Stimulated activated CD8-positive, alpha-beta memory T cell treated with anti-CD3 and anti-CD28 coated beads, Interleukin-4, amount 100 ng/mL, for 1 hour (primary cell): ENCODE measurements at places on chromosomes 1 and 21.

- DNase-seq: no peak
These were observed 120.5 kb downstream of the IER5 start for GRCh38 chr1:181208967-181209366.

DNA sequence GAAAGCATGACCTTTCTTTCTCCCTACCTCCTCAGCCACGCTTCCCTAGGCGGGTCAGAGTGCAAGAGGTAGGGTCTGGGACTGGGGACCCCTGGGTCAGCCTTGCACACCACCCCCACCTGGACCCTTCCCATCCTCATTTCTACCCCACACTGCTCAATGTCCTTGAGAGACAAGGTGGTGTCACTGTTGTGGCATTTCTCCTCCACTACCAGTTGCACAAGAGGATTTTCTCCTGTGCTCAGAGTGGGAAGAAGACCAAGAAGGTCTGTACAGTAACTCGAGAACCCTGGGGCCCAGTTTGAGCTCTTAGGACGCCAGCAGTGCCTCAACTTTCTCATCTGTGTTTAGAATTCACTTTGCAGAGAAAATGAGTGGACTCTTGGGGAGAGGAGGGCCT is 49.4 kb upstream of the CD34 start:
- no peak for DNase-seq

DNA sequence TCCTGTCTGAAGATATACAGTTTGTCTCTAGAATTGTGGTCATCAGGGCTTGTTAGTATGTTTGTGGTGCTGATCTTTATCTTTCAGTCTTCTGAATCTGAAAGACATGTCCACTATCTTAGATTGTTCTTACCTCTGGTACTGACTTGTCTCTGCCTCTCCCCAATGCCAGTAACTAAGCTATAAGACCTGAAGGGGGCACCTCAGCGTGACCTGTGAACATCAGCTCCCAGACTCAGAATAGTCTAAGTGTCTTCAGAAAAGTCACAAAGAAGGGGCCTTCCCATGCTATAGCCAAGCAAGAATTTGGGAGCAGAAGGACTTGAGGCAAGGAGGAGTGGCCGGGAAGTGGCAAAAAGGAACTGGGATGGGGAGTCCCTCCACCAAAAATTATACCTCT is 178.1 kb downstream of the NTNG1 start:
- DNase-seq: no peak

DNA sequence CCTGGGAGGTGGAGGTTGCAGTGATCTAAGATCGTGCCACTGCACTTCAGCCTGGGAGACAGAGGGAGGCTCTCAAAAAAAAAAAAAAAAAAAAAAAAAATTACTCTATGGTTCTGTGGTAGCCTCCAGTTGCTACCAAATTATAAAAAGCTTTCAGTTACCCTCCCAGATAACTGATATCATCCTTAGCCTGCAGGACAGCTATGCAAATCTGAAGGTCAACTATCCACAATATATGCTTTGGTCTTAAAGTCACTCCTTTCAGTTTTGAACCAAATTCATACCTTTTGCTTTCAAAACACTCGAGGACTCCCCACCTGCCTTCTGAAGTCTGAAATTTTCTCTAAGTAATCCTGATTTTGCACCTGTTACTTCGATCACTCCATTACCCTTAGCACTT is 3.1 kb downstream of the MIXL1 start:
- DNase-seq: no peak

GRCh38 chr1:202038688-202039346 is 28.4 kb downstream of the ELF3 start:
- DNase-seq: no peak

GRCh38 chr1:56525489-56526041 is 53.8 kb downstream of the PLPP3 start:
- no peak for DNase-seq

DNA sequence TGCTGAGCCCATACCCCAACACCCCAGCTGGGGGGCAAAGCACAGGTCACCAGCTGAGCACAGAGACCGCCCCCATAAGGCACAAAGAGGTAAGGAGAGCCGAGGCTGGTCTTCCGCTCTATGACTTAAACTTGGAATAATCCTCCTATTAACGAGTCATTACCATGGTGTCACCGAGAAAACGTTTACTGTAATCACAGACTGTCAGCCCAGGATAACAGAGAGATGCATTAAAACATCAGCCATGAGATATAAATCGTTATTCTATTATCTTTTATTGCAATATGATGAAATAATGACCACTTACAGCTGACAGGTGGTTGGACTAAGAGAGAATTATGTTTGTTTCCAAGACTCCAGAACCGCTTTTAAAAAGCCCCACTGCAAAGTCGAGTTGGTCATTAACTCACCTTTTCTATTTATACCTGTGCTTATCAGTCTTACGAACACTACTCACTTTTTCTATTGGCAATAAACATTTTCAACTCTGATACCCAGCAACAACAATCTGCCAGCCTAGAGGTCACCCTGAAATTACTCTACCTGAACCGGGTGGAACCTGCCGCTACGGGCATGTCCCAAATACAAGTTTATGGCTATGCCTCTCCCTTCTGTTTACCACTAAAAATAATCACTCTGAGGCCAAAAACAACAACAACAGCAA is 21.5 kb downstream of the NPHP4 start:
- DNase-seq: no peak

- DNase-seq: no peak
These were observed 27.6 kb upstream of the CLDN14 start for GRCh38 chr21:36507397-36508018.

GRCh38 chr1:204018460-204018859 is 54.5 kb upstream of the SOX13 start:
- no peak for DNase-seq

DNA sequence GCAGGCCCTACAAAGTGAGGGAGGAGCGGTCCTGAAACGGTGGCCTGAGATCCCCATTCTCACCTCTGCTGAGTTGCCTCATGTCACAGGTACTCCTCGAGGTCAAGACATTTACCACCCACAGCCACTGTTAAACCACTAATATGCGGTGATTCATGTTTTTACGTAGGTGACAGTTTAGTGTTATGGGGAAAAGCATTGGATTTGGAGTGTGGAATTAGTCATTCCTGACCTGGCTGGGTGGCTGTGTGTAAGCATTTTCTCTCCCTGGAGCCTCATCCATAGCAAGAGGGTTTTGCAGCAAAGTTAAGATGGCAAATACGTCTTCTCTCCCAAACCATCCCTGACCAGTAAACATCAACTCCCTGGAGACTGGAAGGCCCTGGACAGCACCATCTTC is 57.8 kb upstream of the KCNJ6 start:
- DNase-seq: no peak

DNA sequence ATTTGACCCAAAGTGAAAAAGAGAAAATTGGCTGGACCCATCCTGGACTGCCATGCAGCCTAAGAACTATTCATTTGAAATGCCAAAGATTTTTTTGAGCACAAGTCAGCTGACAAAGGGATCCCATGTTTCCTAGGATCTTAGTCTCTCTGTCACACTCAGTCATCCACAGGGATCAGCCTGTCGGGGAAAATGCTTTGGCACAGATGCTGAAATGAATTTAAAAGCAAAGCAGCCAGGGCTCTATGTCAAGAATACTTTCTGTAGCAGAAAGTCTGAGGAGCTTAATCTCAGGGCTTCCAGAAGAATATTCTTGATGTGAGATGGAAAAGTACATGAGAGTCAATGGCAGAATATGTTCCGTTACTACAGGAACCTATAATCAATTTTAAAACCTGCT is 1900.8 kb downstream of the MRPL39 start:
- no peak for DNase-seq

DNA sequence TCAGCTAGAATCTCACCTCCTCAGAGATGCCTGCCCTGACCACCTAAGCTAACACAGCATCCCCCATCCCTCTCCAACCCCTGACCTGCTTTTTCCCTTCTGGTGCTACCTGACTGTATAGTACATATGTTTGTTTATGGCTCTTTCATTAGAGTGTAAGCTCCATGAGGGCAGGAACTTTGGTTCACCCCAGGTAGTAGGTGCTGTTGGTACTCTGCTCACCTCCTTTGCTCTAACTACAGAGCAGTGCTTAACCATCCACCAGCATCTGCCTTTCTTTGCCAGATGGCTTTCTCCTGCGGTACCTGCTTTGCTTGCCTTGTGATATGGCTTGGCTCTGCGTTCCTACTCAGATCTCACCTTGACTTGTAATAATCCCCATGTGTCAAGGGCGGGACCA is 18.7 kb upstream of the BLACAT1 start:
- no peak for DNase-seq

DNA sequence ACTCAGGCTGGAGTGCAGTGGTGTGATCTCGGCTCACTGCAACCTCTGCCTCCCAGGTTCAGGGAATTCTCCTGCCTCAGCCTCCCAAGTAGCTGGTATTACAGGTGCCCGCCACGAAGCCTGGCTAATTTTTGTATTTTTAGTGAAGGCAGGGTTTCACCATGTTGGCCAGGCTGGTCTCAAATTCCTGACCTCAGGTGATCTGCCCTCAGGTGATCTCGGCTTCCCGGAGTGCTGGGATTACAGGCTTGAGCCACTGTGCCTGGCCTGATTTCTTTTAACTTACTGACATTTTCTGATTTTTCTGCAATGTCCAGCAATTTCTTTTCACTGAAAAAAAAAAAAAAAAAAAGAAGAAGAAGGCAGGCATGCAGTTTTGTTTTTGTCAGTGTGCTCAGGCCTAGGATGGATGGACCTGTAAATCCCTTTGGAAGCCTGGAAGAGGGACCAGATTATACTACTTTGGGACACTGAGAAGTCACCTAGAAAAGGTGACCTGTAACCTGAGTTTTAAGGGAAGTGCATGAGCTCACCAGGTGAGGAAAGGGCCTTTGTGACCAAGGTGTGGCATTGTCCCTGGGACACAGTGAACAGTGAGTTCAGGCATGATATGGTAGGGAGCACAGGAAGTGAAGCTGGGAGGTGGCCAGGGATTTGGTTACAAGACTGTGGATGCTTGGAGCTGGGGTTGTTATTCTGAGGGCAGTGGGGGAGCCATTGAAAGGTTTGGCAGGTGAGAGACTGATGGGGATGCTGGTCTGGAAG is 2.7 kb upstream of the TMEM61 start:
- DNase-seq: no peak

DNA sequence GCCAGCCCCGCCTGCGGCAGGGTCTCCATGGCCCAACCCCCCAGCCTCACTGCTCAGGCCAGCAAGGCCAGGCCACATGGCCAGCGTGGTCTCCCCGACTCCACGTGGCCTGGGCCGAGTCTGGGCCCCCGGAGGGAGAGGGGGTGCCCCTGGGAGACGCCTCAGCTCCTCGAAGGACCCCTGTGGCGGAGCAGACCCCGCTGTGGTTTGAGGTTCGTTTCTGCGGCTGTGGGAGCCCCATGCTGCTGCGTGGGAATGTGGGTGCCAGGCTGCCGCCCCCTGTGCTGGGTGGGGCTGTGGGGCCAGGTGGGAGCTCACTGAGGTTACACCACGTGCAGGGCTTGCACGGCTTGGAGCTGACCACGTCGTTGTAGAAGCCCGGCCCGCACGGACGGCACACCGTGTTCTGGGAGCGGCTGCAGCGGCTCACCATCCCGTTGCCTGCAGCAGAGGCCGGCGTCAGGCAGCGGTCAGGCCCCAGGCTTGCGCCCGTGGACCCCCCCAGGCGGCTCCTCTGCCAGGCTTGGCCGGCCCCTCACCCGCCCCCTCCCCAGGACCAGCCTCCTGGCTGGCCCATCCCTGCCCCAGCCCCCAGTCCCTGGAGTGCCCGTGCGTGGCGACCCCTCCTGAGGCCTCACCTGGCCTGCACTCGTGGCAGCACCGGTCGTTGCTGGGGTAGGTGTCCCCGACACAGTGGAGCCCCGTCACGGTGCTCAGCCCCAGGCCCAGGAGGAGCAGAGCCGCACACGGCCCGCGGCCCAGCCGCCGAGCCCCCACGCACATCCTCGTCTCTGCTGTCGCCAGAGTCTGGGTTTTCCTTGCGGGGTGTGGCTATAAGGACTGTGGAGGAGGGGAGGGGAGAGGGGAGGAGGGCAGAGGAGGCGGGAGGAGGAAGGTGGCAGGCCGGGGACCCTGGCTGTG is at the start of gene TNFRSF4:
TNFRSF4 (minus strand) TSS at position 809 of the 921 bp plus-strand sequence; CDS start at position 783, 26 bp downstream.
- no peak for DNase-seq

DNA sequence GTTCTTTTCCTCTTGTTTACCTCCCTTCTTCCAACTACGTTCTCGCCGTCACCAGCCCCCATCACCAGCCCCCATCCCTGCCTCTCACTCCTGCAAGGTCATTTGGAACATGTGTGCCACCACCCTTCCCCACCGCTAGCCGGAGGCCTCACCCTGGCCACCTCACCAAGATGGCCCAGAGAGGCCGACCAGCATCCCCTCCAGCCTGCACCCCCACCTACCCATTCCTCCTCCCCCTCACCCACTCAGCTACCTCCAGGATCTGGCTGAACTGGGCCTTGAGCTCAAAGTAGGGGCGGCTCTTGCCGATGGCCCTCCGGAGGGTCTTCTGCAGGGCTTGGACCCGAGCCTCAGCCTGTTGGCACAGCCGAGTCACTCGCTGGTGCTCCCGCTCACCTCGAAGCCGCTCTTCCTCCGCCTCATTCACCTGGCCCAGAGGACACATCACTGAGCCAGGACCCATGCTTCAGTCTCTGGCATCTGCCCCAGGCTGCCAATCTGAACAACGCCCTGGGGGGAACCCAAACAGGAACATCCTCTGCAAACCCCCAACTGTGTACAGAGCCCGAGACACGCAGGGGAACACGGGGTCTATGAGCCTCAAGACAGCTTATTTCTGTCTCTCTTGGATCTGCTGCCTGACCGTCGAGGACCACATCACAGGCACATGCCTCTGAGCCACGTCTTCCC is 12.8 kb downstream of the SH3BP5L start:
- DNase-seq: no peak

- no peak for DNase-seq
These were observed 1.6 kb upstream of the QSOX1 start for GRCh38 chr1:180153032-180153431.

DNA sequence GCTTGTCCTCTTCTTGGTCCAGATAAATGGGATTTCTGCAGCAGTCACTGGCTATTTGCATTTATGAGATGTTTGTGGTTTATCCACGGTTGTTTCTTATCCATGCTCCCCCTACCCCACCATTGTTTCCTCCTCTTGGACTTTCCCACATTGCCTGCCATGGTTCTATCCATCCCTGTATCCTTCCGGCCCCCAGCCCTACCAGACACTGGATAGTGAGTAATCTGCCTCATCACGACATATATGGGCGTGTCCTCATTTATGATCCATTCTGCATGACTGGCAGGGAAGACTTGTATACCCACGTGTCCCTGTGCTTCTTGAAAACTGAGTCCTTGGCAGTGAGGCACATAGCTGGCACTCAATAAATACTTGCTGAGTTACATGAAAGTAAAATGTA is 40.1 kb downstream of the CACNA1S start:
- DNase-seq: no peak

- DNase-seq: no peak
These were observed 5.2 kb downstream of the NFIA start for GRCh38 chr1:61087571-61087970.
